Fibroblast of gingiva (primary cell): ENCODE measurements at places on chromosomes 11 and 22.
A peak's percentile ranks its signal among the peaks of the same experiment; 100 is the strongest.

DNA sequence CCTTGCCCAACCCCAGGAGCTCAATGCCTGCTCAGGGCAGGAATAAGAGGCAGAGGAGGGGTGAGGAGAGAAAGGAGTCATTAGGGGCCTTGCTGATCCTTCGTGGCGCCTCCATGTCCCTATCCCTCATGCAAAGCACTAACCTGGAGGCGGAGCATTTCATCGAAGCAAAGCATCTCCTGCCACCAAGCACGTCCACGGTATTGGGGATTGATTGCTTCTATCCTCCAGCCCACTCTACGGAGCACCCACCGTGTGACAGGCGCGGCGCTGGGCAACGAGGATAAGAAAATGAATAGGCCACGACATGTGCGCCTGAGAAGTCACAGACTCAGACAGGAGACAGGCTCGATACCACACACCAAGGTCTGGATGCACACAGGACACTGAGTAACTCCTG, 67.0 kb downstream of the IGLL1 start:
- no peak for DNase-seq

DNA sequence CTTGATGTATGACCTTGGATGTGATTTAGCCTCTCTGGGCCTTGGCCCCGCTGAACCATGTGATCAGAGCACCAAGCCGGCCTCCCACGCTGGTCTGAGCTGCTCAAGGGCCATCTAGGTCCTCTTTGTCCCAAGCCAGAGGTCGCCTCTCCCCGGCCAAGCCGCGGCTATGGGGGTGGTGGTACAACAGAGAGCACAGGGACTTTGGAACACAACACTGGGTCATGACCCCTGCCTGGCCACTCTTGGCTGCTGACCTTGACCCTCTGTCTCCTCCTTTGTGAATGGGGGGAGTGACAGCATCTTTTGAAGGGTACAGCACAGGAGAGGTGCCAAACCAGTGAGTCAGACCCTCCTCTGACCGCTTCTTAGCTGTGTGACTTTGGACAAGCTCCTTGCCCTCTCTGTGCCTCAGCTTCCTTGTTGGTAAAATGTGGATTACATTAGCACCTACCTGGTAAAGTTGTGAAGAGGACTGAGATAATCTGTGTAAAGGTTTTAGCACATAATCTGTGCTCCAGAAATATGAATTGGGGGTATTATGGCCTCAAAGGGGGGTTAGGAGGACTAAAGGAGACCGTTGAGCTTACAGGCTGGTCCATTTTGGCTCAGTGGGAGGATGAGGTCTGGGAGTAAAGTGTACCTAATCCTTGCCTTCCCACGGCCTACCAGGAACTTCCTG, 4.7 kb downstream of the SCYL1 start:
- no peak for DNase-seq

- peak; percentile 91 for DNase-seq
These were observed 14.5 kb downstream of the XNDC1N start for GRCh38 chr11:71913756-71914526.

GRCh38 chr22:24417901-24418641, 9.3 kb upstream of the ADORA2A start:
- peak; percentile 40 for DNase-seq
